ENCODE measurements at places on chromosomes 5 and 9.
A peak's percentile ranks its signal among the peaks of the same experiment; 100 is the strongest.

GRCh38 chr9:133207540-133208170, 1.4 kb downstream of the OBP2B start:
- DNase-seq: no peak

DNA sequence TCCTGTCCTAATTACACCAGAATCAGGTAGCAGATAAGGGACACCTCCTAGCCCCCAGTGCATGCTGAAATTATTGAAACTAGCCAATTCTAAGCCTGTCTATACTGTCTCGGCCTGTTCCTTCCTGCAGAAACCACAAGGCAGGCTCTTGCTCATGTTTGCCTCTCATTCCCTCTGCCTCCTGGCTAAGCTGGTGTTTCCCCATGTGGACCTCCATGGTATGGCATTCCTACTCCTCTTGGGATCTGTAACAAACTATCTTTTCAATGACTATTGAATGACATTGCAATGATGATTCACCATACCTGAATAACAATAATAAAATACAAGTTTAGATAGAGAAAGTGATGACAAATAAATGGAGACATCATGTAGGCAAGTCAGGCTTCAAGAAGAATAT, 35.6 kb upstream of the ADAMTS16 start:
- no peak for DNase-seq

- DNase-seq: no peak
Measured at GRCh38 chr5:204001-204400, 12.7 kb downstream of the LRRC14B start.

- no peak for DNase-seq
Measured at GRCh38 chr9:128024761-128025308, 42.3 kb downstream of the NAIF1 start.

- DNase-seq: no peak
Measured at GRCh38 chr5:80275347-80275746, 19.5 kb upstream of the SERINC5 start.

- DNase-seq: no peak
Measured at GRCh38 chr9:4293293-4293941, 6.5 kb downstream of the GLIS3 start.

DNA sequence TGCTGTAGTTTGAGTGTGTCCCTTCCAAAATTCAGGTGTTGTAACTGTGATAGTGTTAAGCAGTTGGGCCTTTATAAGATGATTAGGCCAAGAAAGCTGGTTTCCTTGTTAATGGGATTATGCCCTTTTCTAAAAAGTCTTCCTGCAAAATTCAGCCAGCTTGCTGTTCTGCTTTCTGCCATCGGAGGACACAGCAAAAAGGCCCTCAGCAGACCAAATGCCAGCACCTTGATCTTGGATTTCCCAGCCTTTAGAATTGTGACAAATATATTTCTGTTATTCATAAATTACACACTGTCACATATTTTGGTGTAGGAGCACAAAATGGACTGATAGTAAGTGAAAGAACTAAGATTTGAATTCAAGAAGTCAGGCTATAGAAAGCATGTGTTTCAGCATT, 203.2 kb downstream of the IZUMO3 start:
- DNase-seq: no peak

DNA sequence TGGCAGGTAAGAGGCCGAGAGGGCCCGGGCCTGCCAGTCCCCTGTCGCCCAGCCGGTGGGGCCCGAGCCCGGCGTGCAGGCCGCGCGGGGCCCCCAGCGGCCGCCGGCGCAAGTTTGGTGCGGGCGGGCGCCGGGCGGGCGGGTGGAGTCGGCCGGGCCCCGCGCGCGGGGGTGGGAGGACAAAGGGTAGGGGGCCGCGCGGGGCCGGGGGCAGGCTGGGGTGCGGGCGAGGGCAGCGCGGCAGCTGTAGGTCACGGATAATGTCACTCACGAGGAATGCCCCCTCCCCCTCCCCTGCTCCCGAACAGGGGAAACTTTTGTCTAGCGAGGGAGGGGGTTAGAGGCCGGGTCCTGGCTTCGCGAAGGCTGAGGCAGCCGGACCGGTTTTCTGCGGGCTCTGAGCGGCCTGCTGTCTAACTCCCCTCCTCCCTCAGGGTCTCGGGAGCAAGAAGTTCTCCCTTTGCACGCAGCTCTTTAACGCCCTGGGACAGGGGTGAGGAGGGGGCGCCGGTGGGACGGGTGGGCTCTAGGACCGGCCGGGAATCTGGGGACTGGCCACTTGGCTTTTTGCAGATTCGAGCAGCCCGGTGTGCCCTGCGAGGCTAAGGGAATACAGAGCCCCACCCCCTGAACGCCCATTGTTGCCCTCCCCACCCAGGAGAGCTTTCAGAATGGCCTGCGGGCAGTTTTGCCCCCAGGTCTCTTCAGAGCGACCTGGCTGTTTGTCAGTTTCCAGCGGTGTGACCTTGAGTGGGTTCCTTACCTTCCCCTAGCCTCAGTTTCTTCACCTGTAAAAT, 21.3 kb upstream of the NDST1 start:
- no peak for DNase-seq

- DNase-seq: no peak
Measured at GRCh38 chr5:13328316-13328715, 616.2 kb downstream of the DNAH5 start.

DNA sequence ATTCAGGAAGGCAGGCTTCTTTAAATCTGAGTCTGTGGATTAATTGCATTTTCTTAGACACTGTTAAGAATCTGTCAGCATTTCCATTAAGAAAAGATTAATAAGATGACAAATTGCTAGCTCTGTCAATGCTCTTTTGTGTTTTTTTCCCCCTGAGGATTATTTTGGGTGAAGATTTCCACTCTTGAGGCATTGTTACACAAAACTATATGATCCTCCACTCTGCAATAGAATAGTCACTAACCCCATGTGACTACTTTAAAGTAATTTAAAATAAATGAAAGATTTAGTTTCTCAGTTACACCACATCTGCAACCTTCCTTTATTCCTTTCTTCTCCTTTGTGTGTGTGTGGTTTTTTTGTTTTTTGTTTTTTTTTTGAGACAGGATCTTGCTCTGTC, 82.0 kb downstream of the ACER2 start:
- DNase-seq: no peak

DNA sequence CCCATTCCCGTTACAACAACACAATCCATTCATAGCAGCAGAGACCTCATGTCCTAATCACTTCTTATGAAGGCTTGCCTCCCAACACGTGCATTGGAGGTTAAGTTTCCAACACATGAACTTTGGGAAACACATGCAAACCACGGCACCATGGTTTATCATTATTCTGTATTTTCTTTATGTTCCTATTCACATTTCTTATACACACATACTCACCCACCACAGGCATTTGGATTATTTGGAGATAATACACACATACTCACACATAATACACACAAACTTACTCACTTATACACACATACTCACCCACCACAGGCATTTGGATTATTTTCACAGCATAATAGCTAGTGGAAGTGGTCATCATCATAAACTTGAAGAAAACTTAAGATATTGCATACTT, 75.6 kb downstream of the C7 start:
- no peak for DNase-seq

- DNase-seq: no peak
Measured at GRCh38 chr9:131476777-131477345, 25.9 kb upstream of the POMT1 start.

DNA sequence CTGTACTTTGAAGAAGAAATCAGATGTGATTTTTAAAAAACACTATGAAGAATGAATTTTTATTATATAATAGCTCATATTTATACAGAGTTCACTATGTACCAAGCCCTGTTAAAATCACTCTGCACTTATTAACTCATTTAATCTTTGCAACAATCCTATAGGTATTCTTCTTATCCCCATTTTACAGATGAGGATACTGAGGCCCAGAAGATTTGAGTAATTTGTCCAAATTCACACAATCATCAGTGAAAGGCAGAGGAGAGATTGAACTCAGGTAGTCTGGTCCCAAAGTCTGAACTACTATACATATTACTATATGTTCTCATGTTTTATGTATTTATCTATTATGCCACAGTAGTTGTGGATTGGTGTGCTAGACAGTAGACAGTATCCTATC, 16.1 kb downstream of the PLAC8L1 start:
- no peak for DNase-seq

GRCh38 chr9:35510754-35511428, 21.0 kb downstream of the RUSC2 start:
- no peak for DNase-seq

- DNase-seq: no peak
Measured at GRCh38 chr9:127197861-127198430, 66.6 kb upstream of the GARNL3 start.

DNA sequence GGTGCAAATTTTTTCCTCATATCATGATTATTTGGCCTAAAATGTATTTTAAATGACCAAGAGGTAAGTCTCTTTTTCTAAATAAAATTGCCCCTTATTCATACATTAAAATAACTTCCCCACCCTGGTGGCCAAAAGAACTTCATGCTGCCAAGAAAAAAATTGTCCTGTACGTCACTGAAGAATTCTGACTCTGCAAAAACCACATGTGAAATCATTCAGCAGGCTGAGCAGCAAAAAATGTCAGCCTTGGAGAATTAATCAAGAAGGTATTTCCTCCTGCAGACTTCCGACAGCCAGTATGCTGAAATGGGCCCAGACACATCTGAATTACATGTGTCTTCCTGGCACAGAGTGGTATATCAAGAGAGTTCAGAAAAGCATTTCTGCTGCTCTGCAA, 94.6 kb upstream of the HMHB1 start:
- DNase-seq: peak; percentile 30

DNA sequence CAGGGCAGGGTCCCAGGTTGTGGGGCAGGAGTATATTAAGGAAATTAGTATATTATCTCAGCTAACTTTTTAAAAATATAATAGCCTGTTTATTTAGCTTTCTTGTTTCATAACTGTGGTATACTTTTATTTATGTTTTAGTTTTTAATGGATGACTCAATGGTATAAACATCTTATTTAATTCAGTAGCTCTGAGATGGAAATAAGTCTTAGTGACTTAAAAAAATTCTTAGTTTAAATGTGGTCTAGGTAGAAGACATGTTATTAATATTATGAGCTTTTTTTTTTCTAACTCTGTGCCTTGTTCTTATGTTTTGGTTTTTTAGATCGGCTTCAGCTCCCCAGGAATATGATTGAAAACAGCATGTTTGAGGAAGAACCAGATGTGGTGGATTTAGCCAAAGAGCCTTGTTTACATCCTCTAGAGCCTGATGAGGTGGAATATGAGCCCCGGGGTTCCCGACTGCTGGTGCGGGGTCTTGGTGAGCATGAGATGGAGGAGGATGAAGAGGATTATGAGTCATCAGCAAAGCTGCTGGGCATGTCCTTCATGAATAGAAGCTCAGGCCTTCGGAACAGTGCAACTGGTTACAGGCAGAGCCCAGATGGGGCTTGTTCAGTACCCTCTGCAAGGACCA, 43.1 kb downstream of the LNPEP start:
- DNase-seq: no peak

GRCh38 chr5:144028058-144028457, 142.4 kb downstream of the YIPF5 start:
- peak; percentile 8 for DNase-seq

DNA sequence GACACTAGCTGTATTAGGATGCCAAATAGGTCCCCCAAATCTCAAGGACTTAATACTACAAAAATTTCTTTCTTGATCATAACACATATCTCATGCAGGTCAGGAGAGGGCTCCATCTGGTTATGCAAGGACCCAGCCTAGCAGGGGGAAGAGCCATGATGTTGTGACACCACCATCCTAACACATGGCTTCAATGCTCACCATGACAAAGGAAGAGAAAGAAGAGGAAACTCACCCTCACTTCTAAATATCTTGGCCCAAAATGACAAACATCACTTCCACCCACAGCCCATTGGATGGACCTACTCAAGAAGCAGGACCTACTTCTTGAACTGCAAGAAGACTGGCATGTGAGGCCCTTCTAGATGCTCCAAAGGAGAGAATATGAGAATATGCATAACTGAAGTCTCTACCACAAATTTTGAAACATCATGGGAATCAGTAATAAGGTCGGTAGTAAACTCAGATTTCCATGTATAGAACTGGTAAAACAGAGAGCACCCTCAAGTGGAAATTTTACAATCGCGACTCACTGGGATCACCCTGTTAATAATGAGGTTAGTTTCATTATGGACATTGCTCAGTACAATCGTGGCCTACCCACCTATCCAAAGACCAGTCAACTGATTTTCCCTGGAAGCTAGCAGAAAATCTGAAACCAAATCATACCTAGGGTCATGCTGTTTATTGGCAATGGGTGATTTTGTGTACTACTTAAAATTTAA, 308.2 kb downstream of the ACTL7B start:
- DNase-seq: no peak

GRCh38 chr9:77462066-77462465, 186.1 kb downstream of the GNA14 start:
- DNase-seq: no peak

GRCh38 chr5:41465493-41466171, 44.8 kb downstream of the PLCXD3 start:
- no peak for DNase-seq

All from SK-N-MC (cell line).